Activated naive CD8-positive, alpha-beta T cell treated with anti-CD3 and anti-CD28 coated beads for 36 hours (primary cell): ENCODE measurements at places on chromosomes 5 and 9. TPM values are rescaled to one million over a fixed set of nuclear protein-coding genes. Genes with fewer than 3 reads are reported as not detected.

GRCh38 chr9:117293206-117294114 is 121.4 kb downstream of the ASTN2 start:
- H3K36me3 ChIP-seq = no peaks in the 10 kb centered on the region
- DNase-seq = no peak
- peaks cover 7% of the 10 kb centered on the region for H3K27me3 ChIP-seq
- H3K4me3 ChIP-seq = no peak overlapping the region
- H3K4me1 ChIP-seq = no peaks in the 10 kb centered on the region
- H3K27ac ChIP-seq = no peak overlapping the region

DNA sequence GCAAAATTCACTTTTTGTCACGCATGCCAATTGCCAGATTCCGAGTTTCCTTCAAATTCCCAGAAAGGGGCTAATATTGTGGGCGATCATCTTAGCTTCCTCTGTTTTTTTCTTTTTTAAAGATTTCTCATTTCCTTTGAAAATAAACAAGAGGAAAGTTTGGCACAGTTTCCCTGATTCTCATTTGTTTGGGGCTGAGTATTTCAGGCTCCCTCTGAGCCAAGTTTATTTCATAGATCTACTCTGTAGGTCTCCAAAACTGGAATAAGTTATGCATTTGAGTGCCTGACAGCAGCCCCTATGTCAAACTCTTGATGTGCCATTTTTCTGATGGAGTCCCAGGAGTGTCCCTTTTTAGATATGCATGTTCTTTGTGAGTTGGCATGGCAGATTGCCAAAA is 1297.2 kb upstream of the WWC1 start:
- H3K36me3 ChIP-seq = no peaks in the 10 kb centered on the region
- H3K27me3 ChIP-seq = no peaks in the 10 kb centered on the region
- no peak overlapping the region for H3K27ac ChIP-seq
- no peak overlapping the region for H3K4me3 ChIP-seq
- no peaks in the 10 kb centered on the region for H3K4me1 ChIP-seq

- H3K27me3 ChIP-seq = no peaks in the 10 kb centered on the region
- H3K36me3 ChIP-seq = no peaks in the 10 kb centered on the region
- no peak for DNase-seq
- H3K4me1 ChIP-seq = no peaks in the 10 kb centered on the region
These were observed 106.2 kb upstream of the TXNDC8 start for GRCh38 chr9:110443866-110444220.

KIAA0825 gene
- total RNA-seq = 1.0 TPM

DNA sequence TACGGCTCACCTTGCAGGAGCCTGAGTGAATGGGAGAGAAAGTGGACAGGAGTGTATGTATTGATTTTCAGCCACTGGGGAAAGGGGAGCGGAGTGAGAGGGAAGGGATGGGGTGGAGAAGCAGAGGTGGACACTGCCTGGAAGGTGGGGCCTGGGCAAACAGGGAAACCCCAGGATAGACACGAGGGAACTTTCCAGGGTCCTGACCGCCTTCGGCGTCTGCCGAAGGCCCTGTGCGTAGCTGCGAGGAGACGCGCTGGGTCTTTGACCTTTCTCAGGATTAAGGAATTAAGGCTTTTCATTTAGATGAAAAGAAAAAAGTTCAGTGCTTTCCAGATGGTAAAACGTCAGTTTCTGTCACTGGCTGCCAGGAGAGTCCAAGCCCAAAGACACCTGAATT is 134.6 kb upstream of the RAPGEF1 start:
- H3K27me3 ChIP-seq = no peaks in the 10 kb centered on the region
- H3K36me3 ChIP-seq = no peaks in the 10 kb centered on the region
- H3K4me1 ChIP-seq = peaks cover 8% of the 10 kb centered on the region
- no peak overlapping the region for H3K4me3 ChIP-seq
- DNase-seq = no peak

- peaks cover 43% of the 10 kb centered on the region for H3K27me3 ChIP-seq
- no peak overlapping the region for H3K4me3 ChIP-seq
- H3K4me1 ChIP-seq = no peaks in the 10 kb centered on the region
- no peak for DNase-seq
- no peak overlapping the region for H3K27ac ChIP-seq
- no peaks in the 10 kb centered on the region for H3K36me3 ChIP-seq
These were observed 1.3 kb downstream of the FBXL7 start for GRCh38 chr5:15501091-15501791.

DNA sequence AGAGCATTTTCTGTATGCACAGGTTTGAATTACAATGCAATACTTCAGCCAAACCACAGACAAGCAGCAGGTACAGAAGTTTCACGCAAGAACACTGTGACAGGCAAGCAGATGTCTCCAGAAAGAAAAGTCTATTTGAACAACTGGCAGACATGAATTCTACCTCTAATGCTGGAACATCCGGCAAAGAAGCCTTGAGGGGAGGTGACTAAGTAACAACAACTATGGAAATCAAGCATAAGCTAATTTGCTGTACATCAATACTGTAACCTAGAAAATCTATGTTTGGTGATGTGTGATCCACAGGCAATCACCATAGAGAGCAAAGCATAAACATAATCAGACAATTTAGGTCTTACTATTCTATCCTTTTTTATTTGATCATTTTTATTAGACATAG is 65.5 kb downstream of the PLK2 start:
- H3K4me1 ChIP-seq = no peaks in the 10 kb centered on the region
- H3K36me3 ChIP-seq = no peaks in the 10 kb centered on the region
- no peak overlapping the region for H3K4me3 ChIP-seq
- no peak for DNase-seq
- H3K27ac ChIP-seq = no peak overlapping the region

DNA sequence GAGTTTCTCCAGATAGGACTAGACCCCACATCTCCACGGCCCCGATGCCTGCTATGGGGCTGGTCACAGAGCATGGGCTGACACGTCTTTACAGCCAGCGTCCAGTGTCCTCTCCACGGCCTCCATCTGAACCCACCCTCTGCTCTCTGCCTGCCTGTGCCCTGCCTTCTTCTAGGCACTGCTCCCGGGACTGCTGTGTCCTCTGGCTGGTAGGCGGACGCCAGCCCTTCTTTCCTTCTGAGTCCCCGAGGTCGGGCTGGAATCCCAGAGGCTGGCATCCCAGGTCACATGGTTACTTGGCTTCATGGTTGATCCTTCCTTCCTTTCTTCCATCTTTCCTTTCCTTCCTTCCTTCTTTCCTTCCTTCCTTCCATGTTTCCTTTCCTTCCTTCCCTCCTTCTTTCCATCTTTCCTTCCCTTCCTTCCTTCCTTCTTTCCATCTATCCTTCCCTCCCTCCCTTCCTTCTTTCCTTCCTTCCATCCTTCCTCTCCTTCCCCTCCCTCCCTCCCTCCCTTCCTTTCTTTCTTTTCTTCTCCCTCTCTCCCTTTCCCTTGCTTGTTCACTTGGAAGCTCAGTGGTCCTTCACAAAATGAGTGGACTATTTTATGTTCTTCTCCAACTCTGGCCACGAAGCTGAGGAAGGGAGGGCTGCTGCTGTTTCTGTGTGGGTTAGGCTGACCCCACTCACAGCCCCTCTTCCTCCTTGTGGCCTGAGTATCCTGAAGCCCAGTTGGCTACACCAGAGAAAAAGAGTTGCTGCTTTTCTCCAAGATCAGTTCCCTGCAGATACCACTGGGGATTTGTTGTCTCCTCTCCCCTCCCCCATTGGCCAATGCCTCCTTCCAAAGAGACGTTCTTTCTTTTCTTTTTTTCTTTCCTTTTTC is 66.8 kb upstream of the NEURL1B start:
- peaks cover 4% of the 10 kb centered on the region for H3K27me3 ChIP-seq
- no peak overlapping the region for H3K27ac ChIP-seq
- H3K4me3 ChIP-seq = no peak overlapping the region
- no peaks in the 10 kb centered on the region for H3K4me1 ChIP-seq
- DNase-seq = no peak
- no peaks in the 10 kb centered on the region for H3K36me3 ChIP-seq

ROR2 gene
- total RNA-seq = not detected

- no peaks in the 10 kb centered on the region for H3K36me3 ChIP-seq
- no peaks in the 10 kb centered on the region for H3K4me1 ChIP-seq
- no peaks in the 10 kb centered on the region for H3K27me3 ChIP-seq
- H3K4me3 ChIP-seq = no peak overlapping the region
- H3K27ac ChIP-seq = no peak overlapping the region
- no peak for DNase-seq
These were observed 27.2 kb downstream of the RUSC2 start for GRCh38 chr9:35517131-35517530.

DNA sequence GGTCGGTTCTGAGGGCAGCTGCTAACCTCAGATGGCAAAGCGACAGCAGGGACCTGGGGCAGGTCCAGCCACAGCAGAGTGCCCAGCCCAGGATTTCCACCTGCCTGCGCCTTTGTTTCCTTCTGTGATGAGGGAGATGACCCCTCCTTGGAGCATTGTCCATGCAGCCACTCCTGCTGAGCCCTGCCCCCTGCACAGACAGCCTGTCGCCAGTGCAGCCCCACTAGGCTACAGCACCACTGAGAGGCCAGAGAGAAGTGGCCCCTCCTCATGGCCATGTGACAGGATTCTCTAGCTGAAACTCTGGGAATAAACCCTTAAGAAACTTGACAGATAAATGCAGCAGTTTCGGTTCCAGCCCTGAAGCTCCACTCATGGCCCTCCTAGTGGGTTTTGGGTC is 10.5 kb upstream of the MRNIP start:
- H3K27me3 ChIP-seq = no peaks in the 10 kb centered on the region
- no peak for DNase-seq
- H3K4me3 ChIP-seq = no peak overlapping the region
- peaks cover 2% of the 10 kb centered on the region for H3K4me1 ChIP-seq

GRCh38 chr9:116298249-116298648 is 144.7 kb downstream of the PAPPA start:
- H3K36me3 ChIP-seq = no peaks in the 10 kb centered on the region
- H3K27ac ChIP-seq = no peak overlapping the region
- no peak overlapping the region for H3K4me3 ChIP-seq
- no peaks in the 10 kb centered on the region for H3K4me1 ChIP-seq

LRRTM2 gene
- not detected for total RNA-seq

GRIN1 gene
- not detected for total RNA-seq

DNA sequence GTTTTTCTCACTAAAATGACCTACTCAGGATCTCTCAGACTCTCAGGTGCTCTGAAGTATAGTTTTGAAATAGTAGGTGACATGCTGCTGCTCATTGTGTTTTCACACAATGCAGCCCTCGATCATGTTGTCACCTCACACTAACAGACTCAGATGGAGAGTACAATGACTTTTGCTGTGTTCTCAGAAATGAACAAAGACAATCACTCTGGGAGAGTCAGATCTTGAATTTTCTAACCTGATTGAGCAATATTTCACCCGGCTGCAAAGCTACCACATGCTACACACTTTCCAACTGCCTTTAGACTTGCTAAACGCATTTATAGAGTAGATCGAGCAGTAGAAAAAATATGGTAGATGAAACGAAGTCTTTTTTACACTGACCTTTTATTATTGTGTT is 113.4 kb downstream of the ST8SIA4 start:
- peaks cover 9% of the 10 kb centered on the region for H3K4me1 ChIP-seq
- H3K36me3 ChIP-seq = peaks cover 4% of the 10 kb centered on the region
- no peak overlapping the region for H3K27ac ChIP-seq
- no peaks in the 10 kb centered on the region for H3K27me3 ChIP-seq
- DNase-seq = no peak
- no peak overlapping the region for H3K4me3 ChIP-seq

DNA sequence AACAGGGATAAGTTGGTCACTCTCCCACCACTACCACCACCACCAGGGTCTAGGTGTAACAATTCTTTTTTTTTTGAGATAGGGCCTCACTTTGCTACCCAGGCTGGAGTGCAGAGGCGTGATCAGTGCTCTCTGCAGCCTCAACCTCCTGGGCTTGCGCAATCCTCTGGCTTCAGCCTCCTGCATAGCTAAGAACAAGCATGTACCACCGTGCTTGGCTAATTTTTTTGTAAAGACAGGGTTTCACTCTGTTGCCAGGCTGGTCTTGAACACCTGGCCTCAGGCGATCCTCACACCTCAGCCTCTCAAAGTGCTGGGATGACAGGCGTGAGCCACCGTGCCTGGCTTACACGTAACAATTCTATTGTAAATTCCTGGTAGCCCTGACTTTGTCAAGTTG is 27.5 kb downstream of the CORO2A start:
- no peak overlapping the region for H3K27ac ChIP-seq
- no peaks in the 10 kb centered on the region for H3K27me3 ChIP-seq
- H3K4me3 ChIP-seq = no peak overlapping the region
- DNase-seq = no peak

- H3K27ac ChIP-seq = no peak overlapping the region
- no peak for DNase-seq
- H3K4me3 ChIP-seq = no peak overlapping the region
These were observed 119.5 kb upstream of the TLE4 start for GRCh38 chr9:79452265-79452664.

LCN10 gene
- 5.4 TPM for total RNA-seq

GRCh38 chr5:57494104-57495098 is 11.8 kb upstream of the ACTBL2 start:
- peak overlapping the region; percentile 8 for H3K4me3 ChIP-seq
- DNase-seq = peak; percentile 51
- H3K27me3 ChIP-seq = peaks cover 14% of the 10 kb centered on the region
- H3K4me1 ChIP-seq = peaks cover 30% of the 10 kb centered on the region
- no peaks in the 10 kb centered on the region for H3K36me3 ChIP-seq

GRCh38 chr5:179609834-179610108 is 13.7 kb downstream of the HNRNPH1 start:
- H3K36me3 ChIP-seq = peaks cover 31% of the 10 kb centered on the region
- peaks cover 34% of the 10 kb centered on the region for H3K4me1 ChIP-seq
- H3K27ac ChIP-seq = peak overlapping the region; percentile 8

GRCh38 chr9:70020991-70021571 is 22.6 kb upstream of the MAMDC2 start:
- no peak overlapping the region for H3K27ac ChIP-seq
- no peaks in the 10 kb centered on the region for H3K36me3 ChIP-seq
- no peaks in the 10 kb centered on the region for H3K4me1 ChIP-seq
- no peak overlapping the region for H3K4me3 ChIP-seq

DNA sequence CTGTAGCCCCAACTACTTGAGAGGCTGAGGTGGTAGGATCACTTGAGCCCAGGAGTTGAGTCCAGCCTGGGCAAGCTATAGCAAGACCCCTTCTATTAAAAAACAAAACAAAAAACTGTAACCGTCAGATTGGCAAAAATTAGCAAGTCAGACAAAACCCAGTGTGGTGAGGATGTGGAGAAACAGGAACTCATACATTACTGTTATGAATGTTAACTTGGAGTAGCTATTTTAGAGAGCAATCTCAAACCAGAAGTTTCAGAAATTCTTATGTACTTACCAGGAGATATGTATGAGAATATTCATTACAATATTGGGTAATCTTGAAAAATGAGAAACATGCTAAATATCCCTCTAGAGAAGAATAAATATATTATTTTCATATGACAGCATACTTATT is 120.3 kb downstream of the INVS start:
- peaks cover 4% of the 10 kb centered on the region for H3K4me1 ChIP-seq
- no peak overlapping the region for H3K27ac ChIP-seq
- no peaks in the 10 kb centered on the region for H3K27me3 ChIP-seq
- DNase-seq = no peak
- H3K36me3 ChIP-seq = no peaks in the 10 kb centered on the region
- no peak overlapping the region for H3K4me3 ChIP-seq

INSYN2B gene
- total RNA-seq = not detected

DNA sequence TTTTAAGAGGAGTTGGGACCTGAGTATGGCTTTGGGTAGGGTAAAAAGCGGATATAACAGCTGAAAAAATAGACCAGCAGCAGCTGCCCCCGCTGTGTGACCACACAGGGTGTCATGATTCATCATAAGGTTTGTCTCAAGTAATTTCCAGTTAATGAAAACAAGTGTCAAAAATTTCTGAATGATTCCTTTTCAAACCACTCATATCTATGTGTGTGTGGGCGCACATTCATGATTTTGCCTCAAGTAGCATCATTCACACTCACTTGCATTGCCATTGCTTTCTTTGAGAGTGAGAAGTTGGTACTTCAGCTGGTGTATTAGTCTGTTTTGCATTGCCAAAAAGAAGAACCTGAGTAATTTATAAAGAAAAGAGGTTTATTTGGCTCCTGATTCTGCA is 12.1 kb upstream of the TNFAIP8 start:
- H3K4me3 ChIP-seq = peak overlapping the region; percentile 37
- H3K4me1 ChIP-seq = peaks cover 92% of the 10 kb centered on the region
- no peaks in the 10 kb centered on the region for H3K27me3 ChIP-seq
- peak overlapping the region; percentile 94 for H3K27ac ChIP-seq
- DNase-seq = peak; percentile 67
